Activated T-helper 1 cell treated with anti-CD3 and anti-CD28 coated beads, Interleukin-2, amount 50 U/mL, for 16 hours (primary cell): ENCODE measurements at places on chromosomes 16 and 17.

DNA sequence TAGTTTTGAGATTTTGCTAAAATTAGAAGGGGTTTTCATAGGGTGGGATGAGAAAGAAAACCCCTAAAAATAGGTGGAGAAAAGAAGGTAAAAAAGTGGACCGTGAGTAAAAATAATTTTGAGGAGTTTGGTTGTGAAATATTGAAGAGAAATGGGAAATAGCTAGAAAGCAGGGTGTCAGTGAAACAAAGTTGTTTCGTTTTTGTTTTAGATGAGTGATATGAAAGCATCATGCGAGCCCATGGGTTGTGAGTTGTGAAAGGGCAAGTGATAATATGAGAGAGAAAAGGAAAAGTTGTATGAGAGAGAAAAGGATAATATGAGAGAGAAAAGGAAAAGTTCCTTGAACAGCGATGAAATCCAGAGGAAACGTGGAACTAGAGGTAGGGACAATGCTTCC, 7.3 kb upstream of the SMIM36 start:
- no peak for DNase-seq

DNA sequence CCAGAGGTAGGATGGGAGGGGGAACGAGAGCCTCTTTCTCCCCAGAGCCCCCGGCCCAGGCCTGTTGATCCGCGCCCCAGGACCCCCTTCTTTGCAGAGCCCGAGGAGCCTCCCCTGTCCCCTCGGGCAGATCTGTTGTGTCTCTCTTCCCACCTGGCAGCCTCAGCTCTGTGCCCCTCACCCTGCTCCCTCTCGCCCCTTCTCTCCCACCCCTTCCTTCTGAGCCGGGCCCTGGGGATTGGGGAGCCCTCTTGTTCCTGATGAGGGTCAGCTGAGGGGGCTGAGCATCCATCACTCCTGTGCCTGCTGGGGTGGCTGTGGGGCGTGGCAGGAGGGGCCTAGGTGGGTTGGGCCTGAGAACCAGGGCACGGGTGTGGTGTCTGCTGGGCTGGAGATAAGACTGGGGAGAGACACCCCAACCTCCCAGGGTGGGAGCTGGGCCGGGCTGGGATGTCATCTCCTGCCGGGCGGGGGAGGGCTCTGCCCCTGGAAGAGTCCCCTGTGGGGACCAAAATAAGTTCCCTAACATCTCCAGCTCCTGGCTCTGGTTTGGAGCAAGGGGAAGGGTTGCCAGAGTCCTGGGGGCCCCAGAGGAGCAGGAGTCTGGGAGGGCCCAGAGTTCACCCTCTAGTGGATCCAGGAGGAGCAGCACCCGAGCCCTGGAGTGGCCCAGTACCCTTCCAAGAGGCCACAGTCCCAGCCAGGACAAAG, 65.4 kb downstream of the MRC2 start:
- DNase-seq = no peak

DNA sequence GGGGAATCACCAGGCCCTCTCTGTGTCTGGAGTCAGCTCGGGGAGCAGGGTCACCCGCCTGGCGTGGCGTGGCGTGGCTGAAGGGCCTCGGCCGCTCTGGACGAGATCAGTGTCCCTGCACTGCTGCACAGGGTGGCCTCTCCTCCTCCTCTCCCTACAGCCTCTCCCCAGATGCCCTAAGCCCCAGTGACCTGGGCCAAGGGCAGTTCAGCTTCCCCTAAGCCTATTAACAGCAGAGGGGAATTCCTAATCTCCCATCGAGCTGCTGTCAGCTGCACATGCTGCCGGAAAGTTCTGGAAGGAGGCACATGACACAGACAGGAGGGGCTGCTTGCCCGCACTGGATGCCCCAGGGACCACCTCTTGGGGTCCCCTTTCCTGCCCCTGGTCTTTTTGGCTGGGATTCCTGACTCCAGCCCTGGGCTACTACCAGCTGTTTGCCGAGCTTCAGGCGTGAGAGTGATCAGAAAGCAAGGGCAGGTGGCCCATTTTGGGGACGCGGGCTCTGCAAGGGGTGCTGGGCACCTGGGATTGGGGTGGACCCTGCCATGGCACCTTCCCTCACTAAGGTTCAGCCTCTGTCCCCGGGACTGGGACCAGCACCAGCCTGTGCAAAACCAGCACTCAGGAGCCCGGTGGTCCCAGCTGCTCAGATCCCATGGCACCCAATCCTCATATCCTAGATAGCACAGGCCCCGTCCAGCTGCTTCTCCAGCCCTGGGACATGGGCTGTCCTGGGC, 794 bp downstream of the PDE6G start:
- DNase-seq = no peak

- no peak for DNase-seq
These were observed 390.4 kb downstream of the SOX9 start for GRCh38 chr17:72511242-72511641.

DNA sequence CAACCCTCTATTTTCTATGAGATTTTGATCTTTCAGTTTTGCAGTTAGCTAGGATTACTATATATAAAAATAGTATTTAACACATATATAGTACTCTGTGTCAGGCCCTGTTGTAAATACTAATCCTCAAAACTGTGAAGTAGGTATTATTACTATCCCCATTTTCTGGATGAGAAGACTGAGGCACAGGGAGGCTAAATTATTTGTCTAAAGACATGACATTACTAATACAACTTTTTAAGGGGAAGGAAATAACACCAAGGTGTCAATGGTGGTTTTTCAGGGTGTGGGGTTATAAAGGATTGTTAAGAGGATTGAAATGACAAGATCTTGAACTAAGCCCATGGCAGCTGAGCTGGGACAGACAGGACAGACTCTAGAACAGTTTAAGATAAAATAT, 4.1 kb upstream of the WSB1 start:
- no peak for DNase-seq

GRCh38 chr17:37413875-37414519, 7.3 kb downstream of the TADA2A start:
- no peak for DNase-seq

DNA sequence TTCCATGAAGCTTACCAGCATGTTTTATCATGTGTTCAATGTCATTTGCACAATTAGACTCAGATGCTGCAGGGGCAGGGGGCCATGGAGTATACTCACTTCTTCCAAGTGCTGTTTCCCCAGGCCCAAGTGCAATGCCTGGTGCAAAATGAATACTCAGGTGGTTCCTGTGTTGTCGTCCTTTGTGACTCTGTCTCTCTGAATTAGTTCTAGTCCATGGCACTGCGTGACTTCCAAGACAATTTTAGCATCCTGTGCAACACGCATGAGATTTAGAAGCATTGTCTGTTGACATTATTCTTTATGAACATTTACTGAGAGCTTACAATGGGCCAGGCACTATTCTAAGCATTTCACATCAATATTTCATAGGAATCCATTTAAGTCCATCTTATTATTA, 769.7 kb upstream of the RBFOX1 start:
- no peak for DNase-seq

GRCh38 chr17:77899498-77899897, 59.0 kb upstream of the TNRC6C start:
- DNase-seq = no peak
